ENCODE measurements at places on chromosomes 6 and 20. TPM values are rescaled to one million over a fixed set of nuclear protein-coding genes. Genes with fewer than 3 reads are reported as not detected.

Gene RNF182
- total RNA-seq = 5.3 TPM

- DNase-seq = no peak
These were observed 1075.8 kb upstream of the MANEA start for GRCh38 chr6:94501516-94501915.

DNA sequence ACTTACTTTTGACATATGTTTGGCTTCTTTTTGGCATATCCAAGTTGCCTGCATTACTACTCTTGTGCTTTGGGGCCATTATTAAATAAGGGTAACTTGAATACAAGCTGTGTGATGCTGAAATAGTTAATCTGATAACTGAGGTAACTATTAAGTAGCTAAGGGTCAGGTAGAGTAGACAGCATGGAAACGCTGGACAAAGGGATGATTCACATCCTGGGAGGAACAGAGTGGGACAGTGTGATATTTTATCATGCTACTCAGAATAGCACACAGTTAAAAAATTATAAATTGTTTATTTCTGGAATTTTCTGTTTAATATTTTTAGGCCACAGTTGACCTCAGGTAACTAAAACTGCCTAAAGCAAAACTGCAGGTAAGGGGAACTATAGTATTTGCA, 483.9 kb downstream of the RFPL4B start:
- DNase-seq = no peak

Gene THBD
- 38.2 TPM for total RNA-seq

DNA sequence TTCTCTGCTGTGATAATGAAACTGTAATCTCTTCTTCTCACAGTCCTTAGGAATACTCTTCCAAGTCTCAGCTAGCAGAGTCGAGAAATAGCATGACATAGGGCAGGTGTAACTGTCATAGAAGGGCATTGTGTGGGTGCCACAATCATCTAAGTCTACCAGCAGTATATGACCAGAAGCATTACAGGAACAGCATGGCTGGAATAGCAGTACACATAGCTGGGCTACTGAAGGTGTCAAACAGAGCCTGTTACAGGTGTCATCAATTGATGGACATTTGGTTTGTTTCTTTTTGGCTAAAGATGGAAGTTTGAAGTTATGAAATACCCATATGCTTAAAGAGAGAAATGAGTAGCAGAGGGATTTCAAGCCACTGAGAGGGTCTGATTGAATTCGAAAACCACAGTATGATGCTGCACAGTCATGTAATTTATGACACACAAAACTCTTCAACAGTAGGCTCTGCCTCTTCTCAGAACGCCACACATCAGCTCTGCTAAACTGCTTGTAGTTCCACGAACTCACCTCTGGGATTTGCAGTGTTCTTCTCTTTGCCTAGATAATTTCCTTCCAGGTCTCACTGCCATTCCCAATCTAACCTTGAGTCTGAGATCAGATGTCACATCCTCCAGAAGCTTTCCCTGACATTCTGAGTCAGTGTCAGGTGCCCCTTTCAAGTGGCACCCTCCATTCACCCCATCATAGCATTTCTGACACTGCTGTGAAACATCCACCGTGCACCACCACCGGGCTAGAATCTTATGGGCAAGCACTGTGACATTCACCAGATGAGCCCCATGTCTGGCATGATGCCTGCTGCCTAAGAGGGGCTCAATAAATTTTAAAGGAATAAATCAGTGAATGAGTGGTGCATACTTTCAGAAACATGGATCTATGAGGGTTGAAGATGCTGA, 151.0 kb downstream of the ADAT2 start:
- DNase-seq = no peak

Gene GHRH
- total RNA-seq = not detected

GRCh38 chr6:74550821-74551220, 655.0 kb downstream of the COL12A1 start:
- DNase-seq = no peak

- DNase-seq = no peak
These were observed 186.7 kb upstream of the CST7 start for GRCh38 chr20:24762371-24762770.

Gene IL20RA
- 0.22 TPM for total RNA-seq

GRCh38 chr6:36599791-36600209, 5.6 kb downstream of the SRSF3 start:
- no peak for DNase-seq

DNA sequence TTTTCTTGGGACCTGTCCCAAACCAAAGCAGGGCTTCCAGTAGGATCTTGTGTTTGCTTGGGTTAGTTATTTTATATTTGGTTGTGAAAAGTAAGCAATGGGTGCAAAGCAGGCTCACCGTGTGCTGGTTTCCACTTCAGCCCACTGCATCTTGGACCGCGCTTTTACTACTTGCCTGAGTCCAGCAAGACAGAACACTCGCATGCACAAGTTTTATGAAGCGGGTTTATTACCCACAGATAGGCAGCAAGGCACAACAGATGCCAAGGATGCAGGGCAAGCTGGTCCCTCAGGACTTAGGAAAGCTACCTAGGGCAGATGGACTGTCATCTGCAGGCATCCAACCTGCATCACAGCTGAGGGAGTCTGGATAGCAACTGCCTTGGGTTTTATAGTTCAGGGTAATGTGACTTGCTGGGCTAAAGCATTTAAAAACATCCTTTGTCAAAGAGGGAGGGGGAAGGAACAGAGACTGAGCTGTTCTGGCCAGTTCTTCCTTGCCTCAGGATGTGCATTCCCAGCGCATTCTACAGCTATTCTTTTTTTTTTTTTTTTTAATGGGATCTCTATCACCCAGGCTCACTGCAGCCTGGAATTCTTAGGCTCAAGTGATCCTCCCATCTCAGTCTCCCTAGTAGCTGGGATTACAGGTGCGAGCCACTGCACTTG, 18.5 kb downstream of the CITED2 start:
- DNase-seq = no peak

Gene PAK5
- not detected for total RNA-seq

DNA sequence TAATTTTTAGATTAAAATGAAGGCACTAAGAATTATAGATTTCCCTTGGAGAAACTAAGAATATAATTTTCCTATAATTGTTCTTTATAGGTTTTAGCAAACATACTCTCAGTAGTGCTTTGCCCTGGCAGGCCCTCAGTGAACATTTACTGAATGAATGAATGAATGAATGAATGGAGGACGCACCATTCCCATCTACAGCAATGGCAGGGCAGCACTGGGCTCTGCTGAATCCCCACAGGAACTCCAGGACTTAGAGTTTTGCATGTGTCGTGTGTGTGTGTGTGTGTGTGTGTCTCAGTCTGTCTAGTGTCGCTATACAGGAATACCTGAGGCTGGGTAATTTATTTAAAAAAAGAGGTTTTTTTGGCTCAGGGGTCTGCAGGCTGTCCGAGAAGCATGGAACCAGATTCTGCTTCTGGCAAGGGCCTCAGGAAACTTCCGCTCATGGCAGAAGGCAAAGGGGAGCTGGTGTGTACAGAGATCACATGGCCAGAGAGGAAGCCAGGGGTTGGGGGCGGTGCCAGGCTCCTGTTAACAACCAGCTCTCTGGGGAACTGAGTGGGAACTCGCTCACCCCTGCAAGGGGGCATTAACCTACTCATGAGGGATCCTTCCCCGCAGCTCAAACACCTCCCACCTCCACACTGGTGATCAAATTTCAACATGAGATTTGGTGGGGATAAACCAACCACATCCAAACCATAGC, 20.1 kb downstream of the RNASET2 start:
- DNase-seq = no peak

Gene OXT
- total RNA-seq = not detected

DNA sequence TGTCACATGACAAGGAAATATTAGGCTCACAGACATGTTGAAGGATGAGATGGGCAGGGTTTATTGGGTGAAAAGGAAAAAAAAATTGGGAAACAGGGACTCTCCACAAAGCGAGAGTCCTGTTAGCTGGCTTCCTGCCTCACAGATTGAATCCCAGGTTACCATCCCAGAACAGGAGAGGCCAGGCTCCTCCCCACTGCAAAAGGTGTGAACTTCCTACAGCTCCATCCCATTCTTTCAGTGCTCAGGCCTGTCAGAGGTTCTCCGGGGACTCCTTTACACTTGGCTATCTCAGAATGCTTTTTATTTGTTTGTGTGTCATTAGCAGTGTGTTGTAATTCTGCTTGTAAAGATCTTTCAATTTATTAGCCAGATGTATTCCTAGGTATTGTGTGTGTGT, 115.1 kb downstream of the ADTRP start:
- DNase-seq = no peak

DNA sequence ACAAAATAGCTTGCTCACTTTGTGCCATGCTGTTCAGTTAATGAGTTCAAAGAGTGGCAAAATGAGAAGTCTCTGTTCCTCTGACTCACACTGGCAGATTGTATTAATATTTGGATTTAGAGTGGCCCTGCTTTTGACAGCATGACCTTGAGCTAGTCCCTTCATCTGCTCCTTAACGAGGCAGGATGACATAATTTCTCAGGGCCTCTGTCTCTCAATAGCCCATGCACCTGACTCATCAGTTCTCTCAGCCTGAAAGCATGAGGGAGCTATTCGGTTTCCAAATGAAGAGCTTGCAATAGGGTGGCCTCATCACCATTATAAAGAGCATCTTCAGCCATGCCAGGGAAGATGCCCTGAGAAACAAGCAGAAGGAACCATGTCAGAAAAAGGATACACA, 38.2 kb downstream of the CAP2 start:
- no peak for DNase-seq

- DNase-seq = no peak
These were observed 68.1 kb downstream of the ADGB start for GRCh38 chr6:146666909-146667308.

DNA sequence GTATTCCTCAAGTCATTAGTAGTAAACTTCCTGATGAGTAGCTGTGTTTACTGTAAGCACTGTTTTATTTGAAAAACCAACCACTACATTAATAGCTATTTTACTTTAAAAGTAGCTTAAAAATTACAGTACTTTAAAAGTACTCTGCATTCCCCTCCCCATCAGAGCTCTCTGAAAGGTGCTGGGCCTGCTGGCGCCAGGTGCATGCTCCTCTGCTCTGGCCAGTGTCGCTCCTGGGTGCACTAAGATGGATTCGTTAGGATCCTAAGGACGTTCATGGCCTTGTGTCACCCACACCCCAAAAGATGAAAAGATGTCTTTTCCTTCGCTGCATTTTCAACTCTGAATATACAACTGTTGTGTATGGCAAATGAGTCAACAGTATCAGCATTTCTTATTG, 43.9 kb upstream of the KIF25 start:
- DNase-seq = no peak

- DNase-seq = no peak
These were observed 443.4 kb upstream of the MMS22L start for GRCh38 chr6:97726378-97726777.

DNA sequence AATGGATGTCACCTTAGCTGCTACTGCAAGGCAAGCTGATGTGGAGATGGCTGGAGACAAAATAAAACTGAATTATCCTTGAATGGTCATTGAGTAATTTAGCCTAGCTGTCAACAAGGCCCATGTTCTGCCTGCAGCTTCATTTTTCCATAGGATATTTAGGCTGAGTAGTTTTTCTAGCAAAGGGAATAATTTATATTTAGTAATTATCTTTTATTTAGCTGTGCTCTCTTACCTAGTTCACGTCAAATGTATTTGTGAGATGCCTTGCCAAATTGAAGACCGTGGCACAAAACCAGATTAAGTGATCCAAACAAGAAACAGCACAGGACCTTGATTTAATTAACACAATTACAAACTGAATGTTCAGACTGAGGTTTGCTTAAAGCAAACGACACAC, 77.4 kb upstream of the CEP162 start:
- no peak for DNase-seq

GRCh38 chr6:35432291-35432690, 19.8 kb upstream of the FANCE start:
- no peak for DNase-seq

Gene POU5F1
- total RNA-seq = not detected

Gene GSTA3
- total RNA-seq = not detected

DNA sequence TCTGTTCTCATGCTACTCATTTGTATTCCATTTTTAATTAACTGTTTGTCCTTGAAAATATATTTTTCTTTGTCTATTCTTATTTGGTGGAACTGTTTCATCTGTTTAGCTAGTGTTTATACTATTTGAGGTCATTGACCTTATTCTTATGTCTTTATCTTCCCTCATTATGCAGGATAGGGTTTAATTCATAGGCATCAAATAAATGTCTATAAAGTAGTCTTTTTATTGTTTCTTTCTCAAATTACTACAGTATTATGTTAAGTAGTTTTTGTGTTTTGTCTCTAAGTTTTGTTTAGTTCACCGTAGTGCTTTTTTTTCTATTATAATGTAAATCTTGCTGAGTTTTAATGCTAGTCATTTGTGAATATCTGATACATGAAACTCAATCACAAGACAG, 19.0 kb downstream of the TIAM2 start:
- DNase-seq = no peak

Gene LHFPL5
- not detected for total RNA-seq

DNA sequence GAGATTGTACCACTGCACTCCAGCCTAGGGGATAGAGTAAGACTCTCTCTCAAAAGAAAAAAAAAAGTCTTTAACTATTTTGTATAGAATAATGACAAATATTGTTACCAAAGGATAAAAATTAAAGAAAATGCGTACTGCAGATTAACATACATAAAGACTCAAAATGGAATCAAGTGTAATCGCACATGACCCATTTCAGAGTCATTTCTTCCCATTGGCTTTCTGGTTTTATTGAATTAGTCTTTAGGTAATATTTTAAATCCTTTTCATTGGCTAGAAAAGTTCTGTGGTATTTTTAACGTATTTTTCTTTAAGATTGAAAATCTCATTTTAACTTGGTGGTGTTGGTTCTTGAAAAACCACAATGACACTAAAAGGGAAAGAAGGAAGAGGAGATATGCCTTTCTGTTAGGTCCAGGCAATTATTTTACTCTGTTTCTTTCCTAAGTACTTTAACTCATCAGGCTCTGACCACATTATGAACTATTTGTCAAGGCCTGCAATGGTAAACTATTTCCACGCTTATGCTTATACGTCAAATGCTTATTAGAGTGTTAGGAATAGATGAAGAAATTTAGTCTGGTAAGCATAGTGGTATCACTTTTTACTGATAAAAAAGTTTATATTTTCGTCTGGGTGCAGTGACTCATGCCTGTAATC, 52.3 kb downstream of the PLEKHG1 start:
- no peak for DNase-seq

Gene CLPSL1
- not detected for total RNA-seq

- DNase-seq = no peak
These were observed 1.6 kb upstream of the RBCK1 start for GRCh38 chr20:406200-407132.

Gene CD109
- 33.1 TPM for total RNA-seq

Gene SLC22A7
- not detected for total RNA-seq

- no peak for DNase-seq
These were observed 10.9 kb downstream of the DPPA5 start for GRCh38 chr6:73343164-73343563.

- no peak for DNase-seq
These were observed 914 bp downstream of the SNAP91 start for GRCh38 chr6:83707829-83708545.

Gene SRSF12
- total RNA-seq = 5.9 TPM

GRCh38 chr20:12554426-12554825, 454.3 kb upstream of the SPTLC3 start:
- no peak for DNase-seq

Gene SLC26A8
- total RNA-seq = not detected

Measured in chondrocyte (in vitro differentiated cells).